ENCODE measurements at places on chromosomes 1 and 21.

- DNase-seq = no peak
Measured at GRCh38 chr1:81208441-81208840, 592.3 kb upstream of the ADGRL2 start.

GRCh38 chr1:37391211-37392011, 83.0 kb upstream of the ZC3H12A start:
- no peak for DNase-seq

- no peak for DNase-seq
Measured at GRCh38 chr1:46643368-46643775, 24.8 kb downstream of the ATPAF1 start.

DNA sequence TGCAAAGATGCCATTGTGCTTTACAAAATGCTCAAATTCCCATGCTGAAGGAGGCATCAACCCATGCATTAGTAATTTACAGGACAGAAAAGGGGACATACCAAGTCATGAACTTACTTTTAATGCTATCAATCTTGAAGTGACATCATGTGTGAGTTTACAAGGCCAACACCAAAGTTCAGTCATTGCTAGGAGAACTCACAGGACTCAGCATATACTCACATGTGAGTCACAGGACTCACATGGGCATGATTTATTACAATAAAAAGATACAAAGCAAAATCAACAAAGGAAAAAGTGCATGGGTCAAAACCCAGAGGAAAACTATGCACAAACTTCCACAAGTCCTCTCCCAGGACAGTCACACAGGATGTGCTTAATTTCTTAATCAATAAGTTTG, 1656.0 kb downstream of the MRPL39 start:
- no peak for DNase-seq

DNA sequence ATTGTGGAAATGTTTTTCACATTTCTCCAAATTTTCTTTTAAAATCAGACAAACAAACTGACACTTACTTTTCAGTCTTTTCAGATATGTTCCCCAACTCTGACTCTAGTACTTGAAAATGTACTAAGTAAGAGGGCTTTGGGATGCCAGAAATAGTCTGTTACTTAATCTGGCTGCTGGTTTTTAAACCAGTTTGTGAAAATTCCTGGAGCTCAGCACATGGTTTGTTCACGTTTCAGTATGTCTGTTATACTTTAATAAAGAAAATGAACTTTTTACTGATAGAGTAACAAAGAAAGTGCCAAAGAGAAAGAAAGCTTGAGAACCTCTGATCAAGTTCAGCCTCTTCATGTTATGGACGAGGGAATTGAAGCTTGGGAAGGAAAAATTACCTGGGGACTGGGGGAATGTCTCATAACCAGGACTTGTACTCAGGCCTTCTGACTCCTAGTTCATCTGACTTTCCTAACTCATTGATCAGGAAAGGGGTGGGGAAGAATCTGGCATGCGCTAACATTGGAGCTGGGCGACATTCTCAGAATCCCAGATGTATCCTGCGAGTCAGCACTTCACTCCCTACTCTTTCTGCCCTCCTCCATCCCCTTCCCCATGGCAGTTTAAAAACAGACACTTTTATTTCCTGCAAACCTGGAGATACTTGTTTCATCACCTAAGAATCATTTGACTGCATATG, 30.8 kb upstream of the DNAJC6 start:
- DNase-seq = no peak
